ENCODE measurements at places on chromosomes 11 and 22.

- DNase-seq, result peak; percentile 99
Observed at GRCh38 chr11:119101759-119102423, at the start of gene DPAGT1. Gene DPAGT1 (minus strand): TSS chr11:119101853. CDS start chr11:119101655, 198 bp downstream.

- no peak for DNase-seq
Observed at GRCh38 chr11:57349491-57350274, 11.5 kb downstream of the P2RX3 start.

DNA sequence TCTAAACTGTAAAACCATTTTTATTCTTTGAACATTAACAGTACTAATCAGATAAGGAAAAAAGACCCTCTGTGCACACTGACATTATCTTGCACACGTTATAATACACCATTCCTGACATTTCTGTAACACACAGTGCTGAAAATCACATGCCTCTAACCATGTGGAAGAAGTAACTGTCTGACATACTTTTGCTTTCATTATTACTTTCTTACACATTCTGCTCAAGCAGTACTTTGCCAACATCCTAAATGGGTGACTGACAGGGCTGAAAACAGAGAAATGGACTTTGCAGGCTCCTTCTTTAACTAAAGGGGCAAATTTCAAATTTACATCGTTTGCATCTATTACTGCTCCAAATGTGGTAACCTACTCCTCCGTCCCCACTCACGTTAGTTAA lies 22.8 kb upstream of the TP53AIP1 start:
- DNase-seq, result no peak

GRCh38 chr11:114398303-114398920 lies 1.9 kb downstream of the C11orf71 start:
- DNase-seq, result no peak

DNA sequence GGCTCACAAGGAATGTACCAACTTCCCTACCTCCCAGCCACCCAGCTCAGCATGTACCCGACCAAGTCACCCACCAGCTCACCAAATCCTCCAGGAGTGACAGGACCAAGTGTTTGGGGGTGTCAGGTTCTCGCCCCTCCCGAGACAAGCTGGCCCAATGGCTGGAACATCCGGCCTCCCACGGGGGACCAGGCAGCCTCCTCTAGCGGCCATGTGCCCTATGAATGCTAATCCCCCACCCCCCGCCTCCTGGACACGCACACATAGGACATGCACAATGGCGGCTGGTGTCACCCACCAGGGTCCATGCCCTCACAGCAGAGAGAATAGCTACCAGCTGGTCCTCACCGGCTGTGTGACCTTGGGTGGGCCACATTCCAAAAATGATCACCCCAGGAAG lies 151.0 kb downstream of the MN1 start:
- DNase-seq, result no peak

DNA sequence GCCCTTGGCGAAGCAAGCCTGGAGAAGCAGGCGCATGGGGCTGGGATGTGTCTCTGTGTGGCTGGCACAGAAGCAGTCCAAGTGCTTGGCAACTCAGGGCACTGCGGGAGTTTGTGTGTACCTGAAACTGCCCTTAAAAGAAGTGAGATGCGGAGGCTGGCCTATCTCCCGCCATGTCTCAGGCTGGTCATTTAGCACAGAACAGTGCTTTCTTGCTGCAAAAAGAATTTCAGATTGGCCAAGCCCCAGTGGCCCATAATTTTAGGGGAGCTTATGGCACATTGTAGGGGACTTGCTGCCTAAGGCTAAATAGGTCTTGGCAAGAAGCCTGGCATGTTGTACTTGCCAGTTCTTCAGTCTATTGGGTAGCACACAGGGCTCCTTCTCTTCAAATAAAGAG lies 16.4 kb downstream of the EHF start:
- DNase-seq, result no peak

GRCh38 chr11:69615545-69616278 lies 25.2 kb upstream of the CCND1 start:
- DNase-seq, result no peak

- DNase-seq, result peak; percentile 70
Observed at GRCh38 chr22:30238661-30239487, 7.7 kb downstream of the LIF start.

GRCh38 chr11:122491509-122491908 lies 164.0 kb upstream of the UBASH3B start:
- no peak for DNase-seq

DNA sequence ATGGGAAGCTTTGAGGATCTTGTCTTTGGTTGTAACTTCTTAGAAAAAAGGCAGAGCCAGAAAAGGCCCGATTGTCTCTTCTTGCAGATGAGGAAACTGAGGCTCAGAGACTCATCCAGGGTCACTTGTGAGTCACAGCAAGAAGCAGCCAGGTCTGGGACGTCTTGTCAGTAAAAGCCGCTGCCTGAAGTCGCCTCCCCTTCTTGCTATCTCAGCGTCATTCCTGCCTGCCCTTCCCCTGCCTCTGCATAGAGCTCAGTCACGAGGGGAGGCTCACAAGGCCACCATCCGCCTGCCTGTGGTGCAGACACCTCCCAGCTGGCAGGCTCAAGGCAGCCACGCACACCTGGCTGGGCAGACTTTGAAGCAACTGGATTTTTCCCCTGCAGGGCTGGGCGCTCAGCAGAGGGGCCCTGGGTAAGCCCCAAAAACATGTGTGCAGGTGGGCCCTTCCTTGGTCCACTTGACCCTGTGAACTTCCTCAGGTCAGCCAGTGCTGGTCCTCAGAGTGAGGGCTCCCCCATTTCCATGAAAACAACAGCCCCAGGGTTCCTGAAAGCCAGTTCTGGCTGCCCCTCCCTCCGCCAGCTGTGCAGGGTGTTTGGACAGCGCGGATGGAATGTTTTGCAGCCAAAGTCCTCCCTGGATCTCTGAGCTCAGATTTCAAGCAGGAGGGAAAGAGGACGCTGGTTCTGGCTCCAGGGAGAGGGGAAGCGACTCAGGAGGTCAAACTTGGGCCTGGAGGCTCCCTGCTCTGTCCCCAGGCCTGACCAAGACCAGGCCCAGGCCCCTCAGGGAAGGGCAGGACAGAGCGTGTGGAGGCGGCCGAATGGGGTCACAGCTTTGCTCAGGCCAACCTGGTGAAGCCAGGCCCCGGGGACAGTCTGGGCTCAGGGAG lies 6.0 kb upstream of the RAB3IL1 start:
- peak; percentile 92 for DNase-seq
